ENCODE measurements at places on chromosomes 11 and 22. TPM values are rescaled to one million over a fixed set of nuclear protein-coding genes. Genes with fewer than 3 reads are reported as not detected.

GRCh38 chr11:46444305-46444704 is 52.7 kb upstream of the CHRM4 start:
- no peak for DNase-seq

DNA sequence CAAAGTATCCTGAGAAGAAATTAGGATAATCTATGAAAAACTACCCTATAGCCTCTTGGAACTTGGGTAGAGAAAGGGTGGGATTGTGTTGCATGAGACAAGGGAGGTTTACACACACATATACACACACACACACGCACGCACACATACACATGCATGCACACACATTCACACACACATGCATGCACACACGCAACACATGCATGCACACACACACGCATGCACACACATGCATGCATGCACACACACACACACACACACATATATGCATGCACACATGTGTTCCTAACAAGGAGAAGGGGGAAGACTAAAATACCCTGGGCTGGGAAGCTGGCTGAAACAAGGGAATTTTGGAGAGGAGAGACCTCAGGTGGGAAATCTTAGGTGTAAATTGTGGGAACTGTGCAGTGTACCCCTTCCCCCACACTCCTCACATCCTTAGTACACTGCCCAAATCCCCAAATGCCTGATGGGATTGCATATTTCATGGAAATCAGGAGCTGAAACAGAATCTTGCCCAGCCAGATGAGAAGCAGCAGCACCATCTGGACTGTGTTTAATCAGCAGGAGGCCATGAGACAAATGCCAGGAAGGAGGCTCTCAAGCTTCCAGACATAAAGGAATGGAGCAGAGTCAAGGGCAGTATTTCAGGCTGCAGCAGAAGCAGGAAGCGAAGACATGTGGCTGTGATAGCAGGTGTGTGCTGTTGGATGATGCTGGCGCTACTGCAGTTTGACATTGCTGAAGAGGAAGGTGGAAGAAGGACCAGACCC is 14.6 kb upstream of the POLD3 start:
- DNase-seq: no peak

GRCh38 chr11:29449281-29450074 is 567.4 kb downstream of the KCNA4 start:
- DNase-seq: no peak

DNA sequence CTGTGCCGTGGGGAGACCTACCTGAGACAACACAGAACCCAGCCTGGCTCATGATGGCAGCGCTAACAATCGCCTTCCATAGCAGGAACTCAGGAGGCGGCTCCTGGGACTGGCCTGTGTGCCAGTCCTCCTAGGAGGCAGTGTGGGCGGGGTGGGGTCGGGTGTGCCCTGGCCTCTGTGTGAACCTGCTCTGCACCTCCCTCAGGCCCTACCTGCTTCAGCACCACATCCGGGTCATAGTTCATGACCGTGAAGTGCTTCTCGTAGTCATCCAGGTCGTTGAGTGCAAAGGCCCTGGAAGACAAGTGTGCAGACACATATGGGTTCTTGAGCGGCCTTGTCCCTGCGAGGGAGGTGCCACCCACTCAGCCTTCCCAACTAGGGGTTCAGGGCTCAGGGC is 15.3 kb downstream of the TTLL12 start:
- no peak for DNase-seq

- no peak for DNase-seq
Observed at GRCh38 chr22:44839061-44839460, 86.7 kb downstream of the ARHGAP8 start.

- DNase-seq: no peak
Observed at GRCh38 chr11:44363116-44363515, 53.2 kb upstream of the ALX4 start.

DNA sequence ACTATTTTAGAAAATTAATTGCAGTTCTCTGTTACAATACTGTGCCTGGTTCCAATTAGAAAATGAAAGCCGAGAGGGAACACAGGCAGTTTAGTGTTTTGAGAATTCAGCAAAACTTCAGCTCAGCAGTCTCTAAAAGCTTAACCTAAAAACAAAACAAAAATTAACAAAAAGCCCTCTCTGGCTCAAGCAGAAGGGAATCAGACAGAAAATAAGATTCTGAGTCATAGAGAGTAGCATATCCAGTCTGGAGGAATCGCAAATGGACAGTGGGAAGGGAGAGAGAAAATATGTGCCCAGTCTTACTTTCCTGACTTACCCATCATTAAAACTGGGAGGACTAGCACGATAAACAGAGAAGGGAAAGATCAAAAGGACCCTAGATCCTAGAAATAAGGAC is 38.1 kb upstream of the CHRM4 start:
- DNase-seq: no peak

DNA sequence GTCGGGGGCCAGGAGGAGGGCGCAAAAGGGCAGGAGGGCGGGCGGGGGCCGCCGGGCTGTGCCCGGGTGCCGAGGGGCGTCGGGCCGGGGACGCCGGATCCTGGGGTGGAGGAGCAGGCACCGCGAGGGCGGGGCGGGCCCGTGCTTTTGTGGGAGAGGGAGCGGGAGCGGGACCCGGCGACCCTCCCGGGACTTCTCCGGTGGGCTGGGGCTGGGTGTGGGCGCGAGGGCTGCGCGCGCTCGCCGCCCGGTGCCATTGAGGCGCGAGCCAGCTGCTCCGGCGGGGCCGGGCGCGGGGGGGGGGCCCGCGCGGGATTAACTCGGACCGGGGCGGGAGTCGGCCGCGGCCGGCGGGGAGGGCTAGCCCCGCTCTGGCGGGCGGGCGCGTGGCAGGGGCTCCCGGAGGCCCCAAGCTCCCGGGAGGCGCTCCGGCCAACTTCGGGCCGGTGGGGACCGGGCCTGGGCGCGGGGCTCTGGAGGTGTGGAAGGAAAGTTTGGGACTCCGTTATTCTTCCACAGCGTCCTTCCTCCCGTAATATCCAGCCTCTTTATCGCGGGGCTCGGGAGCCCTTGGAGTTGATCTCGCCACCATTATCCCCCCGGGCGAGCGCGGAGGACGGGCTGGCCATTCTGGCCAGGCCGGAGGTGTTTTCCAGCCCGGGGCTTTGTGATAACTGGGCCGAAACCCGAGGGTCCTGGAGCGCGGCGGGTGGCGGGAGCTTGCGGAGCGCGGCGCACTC is 936 bp downstream of the CECR2 start:
- no peak for DNase-seq

The CLP1 gene
- total RNA-seq: 24.4 TPM
